Stimulated activated CD8-positive, alpha-beta memory T cell treated with anti-CD3 and anti-CD28 coated beads, Interleukin-12 subunit alpha, Interleukin-12 subunit beta, amount 100 ng/mL, for 1 hour (primary cell): ENCODE measurements at places on chromosomes 1 and 21.

- no peak for DNase-seq
These were observed 141.8 kb downstream of the DISC1 start for GRCh38 chr1:231768416-231768815.

GRCh38 chr21:18334066-18334465, 69.5 kb downstream of the TMPRSS15 start:
- no peak for DNase-seq

DNA sequence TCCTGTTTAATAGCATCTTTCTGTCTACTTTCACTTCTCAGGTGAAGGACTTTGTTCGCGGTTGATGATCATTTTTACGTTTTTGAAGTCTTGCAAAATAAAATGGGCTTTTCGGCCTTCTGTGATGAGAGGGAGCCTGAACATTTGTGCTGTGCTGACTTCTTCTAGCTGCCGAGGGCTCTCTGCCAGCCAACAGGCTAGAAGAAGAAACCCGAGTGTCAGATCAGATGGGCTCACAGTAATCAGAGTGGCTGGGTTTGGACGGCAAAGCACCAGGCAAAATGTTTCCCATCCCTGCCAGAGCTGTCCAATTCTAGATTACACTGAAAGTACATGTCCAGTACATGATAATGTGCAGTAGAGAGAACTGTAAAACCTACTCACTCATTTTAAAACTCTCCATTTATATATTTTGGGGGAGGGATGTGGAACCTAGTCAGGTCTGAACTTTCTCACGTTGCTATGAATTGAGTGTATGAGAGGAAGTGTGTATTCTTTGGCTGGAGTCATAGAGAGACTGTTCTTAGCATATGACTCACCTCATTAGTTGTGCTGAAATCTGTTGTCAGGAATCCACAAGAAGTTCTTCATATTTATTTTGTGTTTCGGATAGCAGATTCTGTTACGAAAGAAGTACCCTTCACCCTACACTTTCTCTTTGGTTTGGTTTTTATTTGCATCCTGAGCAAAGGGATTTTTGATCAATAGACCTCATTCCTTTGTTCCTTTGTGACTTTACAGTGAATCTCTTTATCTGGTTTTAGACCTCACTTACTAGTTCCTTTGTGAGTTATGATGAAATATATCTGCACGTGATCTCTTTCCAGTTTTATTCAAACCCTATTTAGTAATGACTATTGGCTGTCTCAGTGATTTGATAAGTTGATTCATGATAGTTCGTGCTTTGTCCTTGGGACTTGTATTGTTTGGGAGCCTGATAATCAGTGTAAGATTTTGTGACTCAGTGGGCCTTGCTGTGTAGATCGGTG, 4.8 kb downstream of the ATP1A1 start:
- no peak for DNase-seq

DNA sequence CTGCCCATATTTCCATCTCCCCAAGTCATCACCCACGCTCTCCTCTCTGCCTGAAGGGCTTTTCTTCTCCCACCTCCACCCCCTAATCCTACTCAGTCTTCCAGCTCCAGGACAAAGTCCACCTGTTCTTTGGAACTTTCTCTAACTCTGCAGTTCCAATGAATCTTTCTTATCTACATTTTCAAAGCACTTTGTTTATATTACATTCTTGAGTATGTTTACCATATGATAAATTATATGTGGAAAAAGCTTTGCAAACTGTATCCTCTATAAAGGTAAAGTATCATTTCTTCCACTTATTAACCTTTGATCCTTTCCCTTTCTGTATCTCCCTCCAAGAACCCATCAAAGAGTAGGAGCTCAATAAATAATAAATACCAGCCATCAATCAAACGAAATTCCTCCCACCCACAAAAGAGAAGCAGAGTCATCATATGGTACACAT, 39.7 kb downstream of the TTC13 start:
- no peak for DNase-seq

DNA sequence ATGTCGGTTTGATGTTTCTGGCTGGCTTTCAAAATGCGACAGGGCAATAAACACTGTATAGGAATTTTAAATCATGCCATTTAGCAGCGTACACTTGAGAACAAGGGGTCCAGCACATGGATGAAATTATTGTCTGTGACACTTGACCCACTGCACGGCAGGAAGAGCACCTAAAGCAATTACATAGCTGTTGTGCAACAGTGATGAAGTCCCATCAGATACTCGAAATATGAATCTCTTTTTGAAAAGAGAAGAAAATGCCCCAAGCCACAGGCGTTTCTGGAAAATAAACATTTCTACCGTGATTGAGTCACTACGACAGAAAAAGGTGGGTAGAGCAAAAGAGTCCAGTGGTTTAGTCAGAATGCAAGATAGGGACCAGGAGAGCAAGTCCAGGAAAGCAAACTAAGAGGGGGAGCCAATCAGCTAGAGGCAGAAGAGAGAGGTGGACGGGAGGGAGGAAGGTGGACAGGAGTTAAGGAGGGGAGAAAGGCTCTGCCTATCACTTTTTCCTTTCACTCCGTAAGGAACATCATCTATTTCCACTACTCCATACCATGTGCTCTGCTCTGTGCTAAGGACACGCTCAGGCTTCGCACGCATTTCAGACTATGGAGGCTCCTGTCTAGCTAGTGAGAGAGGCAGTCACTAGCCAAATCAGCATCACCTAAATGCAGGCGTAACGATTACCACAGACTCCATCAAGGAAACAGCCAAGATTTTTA, 6.4 kb downstream of the DSCAM start:
- DNase-seq = no peak

DNA sequence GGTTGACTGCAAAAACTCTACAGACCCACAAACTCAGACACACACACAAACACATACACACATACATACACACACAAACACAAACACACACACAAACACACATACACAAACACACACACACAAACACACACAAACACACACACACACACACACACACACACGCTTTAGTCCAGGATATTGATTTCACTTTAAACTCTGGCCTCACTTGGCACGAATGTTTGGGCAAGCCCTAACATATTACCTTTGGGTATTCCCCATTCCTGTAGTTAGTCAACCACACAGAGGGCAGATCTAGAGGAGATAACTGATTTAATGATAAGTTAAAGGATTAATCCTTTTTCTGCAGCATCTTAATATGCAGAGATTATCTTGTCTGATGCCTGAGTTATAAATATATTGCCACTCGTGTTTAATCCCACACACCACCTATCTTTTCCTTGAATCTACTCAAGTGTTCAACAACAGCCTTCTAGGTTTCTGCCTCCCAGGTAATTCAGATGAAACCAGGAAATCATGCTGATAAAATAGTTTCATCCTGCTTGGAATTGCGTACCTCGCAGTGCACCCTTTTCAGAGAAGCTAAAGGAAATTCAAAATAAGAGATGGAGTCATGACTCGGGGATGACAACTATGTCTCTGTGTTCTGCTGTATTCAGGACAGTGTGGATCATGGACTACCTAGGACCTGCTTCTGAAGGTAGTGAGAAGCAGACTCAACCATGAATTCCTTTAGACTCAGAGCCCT, 14.5 kb upstream of the RUNX1 start:
- DNase-seq = no peak

DNA sequence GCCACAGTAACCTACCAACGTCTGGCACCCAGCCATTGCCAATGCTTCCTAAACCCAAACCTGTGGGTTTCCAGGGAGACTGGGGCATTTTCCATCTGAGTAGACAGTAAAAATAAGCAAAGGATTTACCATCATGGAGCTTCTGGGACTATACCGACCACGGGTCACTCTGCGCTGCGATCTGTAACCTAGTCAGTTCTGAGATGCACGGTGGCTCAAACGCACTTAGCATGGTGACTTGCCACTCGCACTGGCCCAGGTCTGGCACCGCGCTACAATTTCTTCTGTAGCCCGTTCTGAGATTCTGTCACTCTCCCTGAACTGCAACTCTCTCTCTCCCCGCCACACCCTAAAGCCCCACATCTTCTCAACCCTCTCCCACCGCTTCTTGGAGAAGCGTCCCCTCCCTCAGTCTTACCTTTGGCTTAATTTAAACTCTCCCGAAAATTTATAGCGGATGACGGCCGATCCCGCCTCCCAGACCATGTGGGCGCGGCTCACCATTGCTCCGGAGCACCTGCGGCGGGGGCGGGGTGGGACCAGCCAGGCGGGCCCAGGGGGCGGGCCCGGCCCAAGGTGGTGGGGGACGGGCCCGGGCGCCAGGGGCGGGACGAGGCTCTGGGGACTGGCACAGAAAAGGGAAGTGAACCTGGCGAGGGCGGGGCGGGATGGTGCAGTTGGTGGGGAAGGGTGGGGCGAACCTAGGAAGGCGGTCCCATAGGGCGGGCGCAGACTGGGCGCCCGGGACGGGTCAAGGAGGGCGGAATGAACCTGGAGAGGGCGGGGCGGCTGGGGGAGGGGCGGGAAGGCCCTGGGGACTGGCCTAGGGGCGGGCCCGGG, 493 bp upstream of the MAP3K21 start:
- DNase-seq = peak; percentile 72

DNA sequence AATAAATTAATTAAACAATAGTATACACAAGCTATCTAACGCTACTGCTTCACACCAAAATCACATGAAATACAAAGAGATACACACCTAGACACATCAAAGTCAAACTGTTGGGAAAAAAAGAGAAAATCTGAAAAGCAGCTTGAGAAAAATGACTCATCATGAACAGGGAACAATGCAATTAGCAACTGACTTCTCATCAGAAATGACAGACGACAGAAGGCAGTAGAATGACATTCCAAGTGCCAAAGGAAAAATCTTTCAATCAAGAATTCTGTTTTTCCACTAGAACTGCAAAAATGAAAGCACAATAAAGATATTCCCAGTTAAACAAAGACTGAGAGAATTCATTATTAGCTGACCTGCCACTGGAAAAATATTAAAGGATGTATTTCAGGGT, 57.2 kb downstream of the CAPN9 start:
- no peak for DNase-seq

DNA sequence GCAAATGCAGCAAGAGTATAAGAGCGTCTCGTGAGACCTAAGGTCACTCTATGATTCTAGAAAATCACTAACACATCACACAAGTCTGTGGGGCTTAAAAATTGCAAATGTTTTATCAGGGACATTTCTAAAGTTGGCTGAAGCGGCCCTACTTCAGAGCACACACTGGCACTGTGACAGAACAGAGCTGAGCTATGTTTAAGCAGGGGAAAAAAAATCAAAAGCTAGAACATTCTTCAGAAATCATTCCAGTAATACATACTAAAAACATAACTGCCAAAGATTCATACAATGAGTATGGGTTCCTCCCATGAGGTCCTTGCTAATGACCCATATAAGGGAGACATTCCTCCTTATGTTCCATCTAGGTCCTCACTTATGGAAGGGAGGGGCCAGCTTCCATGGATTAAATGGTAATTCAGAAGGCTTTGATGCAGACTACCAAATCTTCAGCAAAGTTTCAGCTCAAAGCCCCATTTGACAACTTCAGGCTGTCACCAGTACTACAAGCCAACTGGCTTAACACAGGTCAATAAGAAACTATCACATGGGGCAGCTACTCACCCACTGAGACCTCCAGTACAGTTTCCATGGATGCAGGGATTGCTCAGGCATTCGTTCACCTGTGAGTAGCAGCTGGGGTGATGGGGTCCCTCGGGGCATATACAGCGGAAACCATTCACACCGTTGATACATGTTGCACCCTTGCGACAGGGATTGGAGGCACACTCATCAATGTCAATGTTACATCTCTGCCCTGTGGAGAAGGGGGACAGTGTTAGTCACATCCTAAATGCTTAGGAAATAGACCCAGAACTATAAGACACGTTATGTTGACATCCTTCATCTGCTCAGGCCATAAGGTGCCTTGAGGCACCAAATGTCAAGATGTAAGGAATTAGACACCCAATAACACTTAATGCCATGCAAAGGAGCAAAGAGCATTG, 58.4 kb upstream of the ADAM30 start:
- DNase-seq = no peak

DNA sequence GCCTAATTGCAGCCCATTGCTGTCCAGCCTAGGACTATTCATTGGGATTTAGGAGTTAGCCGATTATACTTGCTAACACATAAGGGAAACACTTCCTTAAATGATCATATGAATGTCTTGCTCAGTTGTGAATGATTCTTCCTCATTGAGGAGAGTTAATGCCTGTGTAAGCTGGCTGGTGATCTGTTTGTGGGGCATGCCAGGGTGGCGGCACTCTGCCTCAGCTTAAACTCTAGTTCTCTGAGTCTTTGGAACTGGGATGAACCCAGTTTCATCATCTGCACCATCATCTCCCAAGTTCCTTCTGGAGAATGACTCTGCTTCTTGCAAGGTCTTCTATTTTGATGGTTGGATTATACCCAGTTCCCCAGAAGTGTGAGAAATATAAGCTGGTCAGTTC, 23.9 kb upstream of the SLAMF6 start:
- no peak for DNase-seq

GRCh38 chr1:82565546-82565945, 764.8 kb downstream of the ADGRL2 start:
- no peak for DNase-seq

DNA sequence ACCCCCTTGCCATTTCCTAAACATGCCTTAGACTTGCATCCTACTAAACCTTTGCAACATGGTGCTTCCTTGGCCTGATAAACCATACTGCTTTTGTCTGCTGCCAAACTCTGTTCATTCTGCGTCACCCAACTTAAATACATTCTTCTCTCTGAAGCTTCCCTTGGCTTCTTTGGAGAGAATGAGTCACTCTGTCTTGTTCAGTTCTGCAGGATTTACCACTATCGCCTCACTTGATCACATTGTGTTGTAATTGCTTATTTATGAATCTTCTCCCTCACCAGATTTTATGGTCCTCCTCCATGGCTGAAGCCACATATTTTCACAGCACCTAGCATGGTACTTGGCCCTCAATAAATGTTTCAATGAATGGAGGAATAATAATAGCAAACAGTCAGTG, 21.7 kb upstream of the TUT4 start:
- DNase-seq = no peak

DNA sequence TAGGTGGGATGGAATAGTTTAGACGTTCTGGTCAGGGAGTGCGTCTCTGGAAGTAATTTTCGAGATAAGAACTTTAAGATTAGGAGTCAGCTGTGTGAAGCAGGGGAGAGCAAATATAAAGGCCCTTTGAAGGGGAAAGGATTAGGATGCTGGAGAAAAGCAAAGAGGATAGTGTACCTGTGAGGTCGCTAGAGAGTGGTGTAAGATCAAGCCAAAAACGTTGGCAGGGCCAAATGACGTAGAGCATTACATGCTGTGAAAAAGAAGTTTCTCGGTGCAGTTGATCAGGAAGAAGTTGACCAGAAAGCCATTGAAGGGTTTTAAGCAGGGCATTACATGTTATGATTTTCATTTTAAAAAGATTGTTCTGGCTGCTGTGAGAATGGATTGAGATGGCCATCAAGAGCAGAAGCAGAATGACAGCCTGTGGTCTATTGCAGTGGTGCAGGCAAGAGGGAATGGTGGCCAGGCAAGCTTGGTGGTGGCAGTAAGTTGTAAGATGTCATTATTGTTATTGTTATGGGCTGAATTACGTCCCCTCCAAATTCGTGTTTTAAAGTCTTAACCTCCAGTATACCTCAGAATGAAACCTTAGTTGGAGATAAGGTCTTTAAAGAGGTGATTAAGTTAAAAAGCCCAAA, 113.6 kb upstream of the KIF26B start:
- DNase-seq = no peak

GRCh38 chr1:36433102-36433501, 17.1 kb downstream of the OSCP1 start:
- DNase-seq = no peak
